ENCODE measurements at places on chromosomes 16 and 17.
A peak's percentile ranks its signal among the peaks of the same experiment; 100 is the strongest.

DNA sequence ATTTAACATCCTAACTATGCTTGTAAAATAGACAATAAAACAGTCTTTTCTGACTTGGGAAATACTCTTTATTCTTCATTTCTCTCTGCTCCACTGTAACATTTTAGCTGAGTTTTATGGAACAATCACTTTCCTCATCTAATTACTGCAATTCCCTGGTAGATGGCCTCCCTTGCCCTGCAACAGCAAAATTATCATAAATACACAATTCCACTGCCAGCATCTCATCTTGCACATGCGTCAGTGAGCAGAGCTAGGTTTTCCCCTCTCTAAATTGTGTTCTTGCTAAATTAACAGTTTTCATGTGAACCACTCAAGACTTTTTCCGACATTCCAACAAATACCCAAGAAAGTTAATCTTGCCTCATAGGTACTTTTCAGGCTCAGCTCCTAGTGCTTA is 920.9 kb upstream of the GOT2 start:
- DNase-seq, result no peak

GRCh38 chr16:11909653-11910545 is 5.9 kb downstream of the GSPT1 start:
- no peak for DNase-seq

- DNase-seq, result peak; percentile 61
These were observed 22.2 kb downstream of the TEX2 start for GRCh38 chr17:64240741-64241347.

GRCh38 chr16:56316545-56316944 is 108.8 kb downstream of the AMFR start:
- DNase-seq, result no peak

GRCh38 chr16:17312094-17312710 is 158.6 kb downstream of the XYLT1 start:
- DNase-seq, result no peak
